GM23248 (cell line): ENCODE measurements at places on chromosomes 3 and 15. TPM values are rescaled to one million over a fixed set of nuclear protein-coding genes. Genes with fewer than 3 reads are reported as not detected.

The CRABP1 gene
- not detected in 2 replicates for total RNA-seq

The POMGNT2 gene
- 11.6 and 14.5 TPM in 2 replicates for total RNA-seq

The FBXO40 gene
- not detected in 2 replicates for total RNA-seq

The CPLX3 gene
- total RNA-seq = not detected in 2 replicates

GRCh38 chr3:120081719-120082118 lies 12.5 kb downstream of the GSK3B start:
- DNase-seq = no peak

- DNase-seq = peak; percentile 33
Observed at GRCh38 chr3:115280506-115280905, 133.4 kb upstream of the ZBTB20 start.

- no peak for DNase-seq
Observed at GRCh38 chr3:132321304-132321703, 4.1 kb downstream of the ACP3 start.

DNA sequence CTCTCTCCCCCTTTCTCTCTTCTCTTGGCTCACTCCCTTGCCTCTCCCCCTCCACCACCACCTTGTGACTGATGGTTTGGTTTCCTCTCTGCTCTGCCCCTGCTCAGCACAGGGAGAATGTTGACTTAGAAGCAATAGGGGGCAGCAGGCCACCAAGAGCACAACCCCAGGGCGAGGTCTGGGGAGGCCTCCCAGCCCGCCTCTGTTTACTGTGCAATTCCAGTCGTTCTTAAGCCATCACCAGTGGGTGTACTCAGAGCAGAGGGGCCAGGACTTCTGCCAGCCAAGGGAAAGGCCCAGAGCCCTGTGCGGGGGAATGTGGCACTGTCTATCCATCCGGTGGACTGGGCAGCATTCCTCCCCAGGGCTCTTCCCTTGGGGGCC lies 5.7 kb upstream of the APEH start:
- DNase-seq = no peak

DNA sequence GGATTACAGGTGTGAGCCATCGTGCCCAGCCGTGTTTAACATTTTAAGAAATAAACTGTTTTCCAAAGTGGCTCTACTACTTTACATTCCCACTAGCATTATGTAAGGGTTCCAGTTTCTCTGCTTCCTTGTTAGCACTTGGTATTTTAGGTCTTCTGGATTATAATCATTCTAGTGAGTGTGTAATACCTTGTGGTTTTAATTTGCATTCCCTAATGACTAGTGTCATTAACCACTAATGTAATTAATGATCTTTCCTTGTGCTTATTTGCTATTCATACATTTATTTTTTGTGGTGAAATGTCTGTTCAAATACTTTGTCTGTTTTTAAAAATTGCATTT lies 30.7 kb downstream of the ARIH2 start:
- no peak for DNase-seq

DNA sequence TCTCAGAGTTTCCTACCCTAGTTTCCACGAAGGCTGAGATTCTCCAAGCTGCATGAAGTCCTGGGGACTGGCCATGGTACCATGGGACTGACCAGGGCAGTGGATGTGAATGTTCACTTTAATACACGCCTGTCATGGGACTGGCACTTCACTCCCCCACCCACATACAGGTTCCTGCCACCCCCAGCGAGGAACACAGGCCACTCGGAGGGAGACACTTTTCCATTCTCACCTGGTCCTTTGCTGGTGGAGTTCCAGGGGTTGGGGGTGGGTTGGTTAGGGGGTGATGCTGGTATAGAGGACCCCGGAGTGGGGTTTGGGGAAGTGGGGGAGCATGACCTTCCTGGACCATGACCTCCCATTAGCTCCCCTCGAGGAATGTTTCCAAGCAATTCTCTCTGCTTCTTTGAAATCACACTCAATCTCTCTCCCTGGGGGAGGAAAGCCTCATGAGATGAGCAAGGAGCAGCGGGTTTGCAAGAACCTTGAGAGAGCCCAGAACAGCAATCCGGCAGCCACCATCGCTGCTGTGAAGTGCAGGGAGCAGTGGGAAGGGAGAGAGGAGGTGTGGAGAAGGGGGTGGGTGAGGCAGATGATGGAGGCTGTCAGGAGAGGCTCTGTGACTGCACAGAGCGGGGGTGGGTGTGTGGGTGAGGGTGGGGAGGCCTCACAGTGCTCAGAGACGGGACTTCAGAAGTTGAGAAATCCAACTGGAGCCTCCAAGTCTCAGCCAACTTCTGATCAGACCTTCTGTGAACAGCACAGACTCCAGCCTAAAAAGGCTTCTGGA lies 69.7 kb downstream of the ADCY5 start:
- DNase-seq = no peak

GRCh38 chr3:187968883-187969580 lies 184.9 kb upstream of the LPP start:
- DNase-seq = peak; percentile 86

- DNase-seq = peak; percentile 71
Observed at GRCh38 chr3:150227839-150228238, 180.3 kb upstream of the TSC22D2 start.

DNA sequence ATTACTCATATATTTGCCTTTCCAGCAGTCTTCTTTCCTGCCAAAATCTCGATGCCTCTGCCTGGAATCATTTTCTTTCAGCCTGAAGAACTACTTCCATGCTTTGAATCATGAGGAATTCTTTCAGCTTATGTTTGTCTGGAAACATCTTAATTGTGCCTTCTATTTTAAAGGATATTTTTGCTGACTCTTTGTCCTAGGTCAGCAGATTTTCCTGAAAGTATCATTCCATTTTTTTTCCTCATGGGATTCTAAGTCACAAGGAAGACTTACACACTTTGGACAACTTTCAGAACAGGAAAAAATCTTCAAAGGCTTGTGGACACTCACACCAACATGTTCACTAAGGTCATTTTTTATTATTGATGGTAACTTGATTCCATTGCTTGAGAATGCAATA lies 10.1 kb downstream of the PRR23E start:
- DNase-seq = peak; percentile 10

- DNase-seq = no peak
Observed at GRCh38 chr15:36178303-36178633, 401.2 kb upstream of the CDIN1 start.

DNA sequence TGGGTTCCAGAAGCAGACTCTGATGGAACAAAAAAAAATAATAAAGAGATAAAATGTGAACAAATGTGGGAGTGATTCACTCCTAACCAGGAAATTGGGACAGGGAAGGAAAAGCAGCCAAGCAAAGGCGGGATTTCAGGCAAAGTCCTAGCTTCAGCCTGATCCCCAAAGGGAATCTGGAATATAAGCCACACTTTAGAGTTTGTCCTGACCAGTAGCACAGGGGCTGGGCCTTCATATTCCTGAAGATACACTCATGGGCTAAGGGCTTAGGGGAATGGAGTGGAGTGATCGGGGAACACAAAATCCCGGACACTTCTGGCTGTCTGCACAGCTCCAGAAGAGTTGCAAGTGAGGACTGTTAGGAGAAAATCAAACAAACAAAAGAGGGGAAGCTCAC lies 135.0 kb upstream of the COL8A1 start:
- DNase-seq = peak; percentile 51

- DNase-seq = peak; percentile 56
Observed at GRCh38 chr3:182735672-182736071, 57.6 kb upstream of the ATP11B start.

DNA sequence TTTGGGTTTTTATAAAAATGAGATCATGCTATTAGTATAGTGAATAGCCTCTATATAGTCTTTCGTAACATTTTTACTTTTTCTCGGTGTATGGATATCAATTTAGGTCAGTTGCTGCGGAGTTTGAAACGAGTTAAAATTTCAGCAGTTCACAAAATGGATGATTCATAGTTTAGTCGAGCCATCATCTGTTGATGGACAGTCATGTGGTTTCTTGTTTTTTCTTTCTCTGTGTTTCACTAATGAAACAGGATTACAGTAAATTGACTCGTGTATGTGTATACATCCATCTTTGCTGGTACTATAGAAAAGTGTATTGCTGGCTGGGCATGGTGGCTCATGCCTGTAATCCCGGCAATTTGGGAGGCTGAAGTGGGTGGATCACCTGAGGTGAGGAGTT lies 106.8 kb downstream of the IGF1R start:
- DNase-seq = peak; percentile 53

GRCh38 chr3:50648313-50648712 lies 26.4 kb upstream of the DOCK3 start:
- no peak for DNase-seq

DNA sequence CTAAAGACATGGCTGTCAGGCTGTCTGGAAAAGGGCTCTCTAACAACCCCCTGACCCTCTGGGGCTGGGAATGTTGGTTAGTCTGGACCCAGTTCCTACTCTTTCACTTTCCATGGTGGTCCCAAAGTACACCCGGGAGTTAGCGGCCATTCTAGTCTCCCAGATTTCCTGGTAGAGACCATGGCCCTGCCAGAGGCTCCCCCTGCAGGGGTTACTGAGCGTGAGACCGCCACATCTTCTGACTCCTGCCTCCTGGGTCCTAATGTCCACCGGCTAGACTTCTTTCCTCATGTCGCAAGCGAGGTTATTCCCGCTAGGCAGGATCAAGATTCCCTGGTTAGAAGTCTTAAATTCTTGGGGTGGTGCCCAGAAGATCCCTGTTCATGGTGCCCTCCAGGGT lies 540.0 kb upstream of the ROBO1 start:
- no peak for DNase-seq

- no peak for DNase-seq
Observed at GRCh38 chr3:38606561-38606960, 42.9 kb downstream of the SCN5A start.

GRCh38 chr15:76339305-76340197 lies 3.0 kb downstream of the ISL2 start:
- peak; percentile 57 for DNase-seq
